ENCODE measurements at places on chromosomes 16 and 17. TPM values are rescaled to one million over a fixed set of nuclear protein-coding genes. Genes with fewer than 3 reads are reported as not detected.

TOM1L1 gene
- total RNA-seq, result not detected

TBC1D3E gene
- total RNA-seq, result not detected

FBXO39 gene
- 1.5 TPM for total RNA-seq

NSF gene
- total RNA-seq, result 52.5 TPM

TBX4 gene
- total RNA-seq, result not detected

SOCS3 gene
- total RNA-seq, result 9.1 TPM

KRTAP9-8 gene
- not detected for total RNA-seq

SP6 gene
- total RNA-seq, result 0.05 TPM

TP53TG3B gene
- total RNA-seq, result not detected

DNA sequence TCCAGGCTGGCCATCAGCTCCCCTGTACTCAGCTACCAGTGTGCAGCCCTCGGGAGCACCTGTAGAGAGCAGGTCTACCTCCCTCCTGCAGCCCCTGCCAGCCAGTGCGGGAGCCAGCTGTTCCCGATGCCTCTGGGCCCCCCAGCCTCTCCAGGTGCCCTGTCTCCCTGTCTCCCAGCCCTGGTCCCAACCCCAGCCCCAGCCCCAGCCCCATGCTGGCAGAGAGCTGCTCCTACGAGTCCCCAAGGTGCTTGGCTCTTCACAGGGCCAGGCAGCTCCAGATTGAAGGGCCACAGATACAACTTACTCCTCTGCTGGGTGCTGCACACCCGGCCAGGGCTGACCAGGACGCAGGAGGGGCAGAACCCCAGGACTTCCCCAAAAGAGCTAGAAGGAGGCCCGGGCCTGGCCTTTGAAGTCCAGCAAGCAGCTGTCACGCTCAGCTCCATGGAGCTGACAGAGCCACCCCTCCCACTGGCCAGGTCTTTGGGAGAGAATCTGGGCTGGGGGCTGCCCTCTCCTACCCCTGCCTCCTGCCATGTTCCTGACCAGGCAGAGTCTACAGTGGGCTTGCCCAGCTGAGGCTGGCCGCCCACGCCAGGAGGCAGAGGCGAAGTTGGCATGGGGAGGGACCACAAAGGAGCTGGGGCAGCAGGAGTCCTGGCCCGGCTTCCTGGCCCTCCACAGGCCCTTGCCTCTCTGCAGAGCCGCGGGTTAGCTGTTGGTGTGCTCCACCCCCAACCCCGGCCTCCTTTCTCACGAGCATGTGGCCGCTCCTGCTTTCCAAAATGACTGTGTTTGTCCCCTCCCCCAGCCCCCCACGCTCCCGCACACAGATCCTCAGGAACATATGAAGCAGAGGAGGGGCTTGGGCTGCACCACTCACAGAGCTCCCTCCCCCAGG, 9.5 kb upstream of the ADAM11 start:
- no peak overlapping the region for H3K27ac ChIP-seq
- no peak for DNase-seq
- peaks cover 5% of the 10 kb centered on the region for H3K4me1 ChIP-seq
- no peak overlapping the region for H3K4me3 ChIP-seq

- no peak for DNase-seq
- peaks cover 30% of the 10 kb centered on the region for H3K4me1 ChIP-seq
- peaks cover 21% of the 10 kb centered on the region for H3K27me3 ChIP-seq
- H3K27ac ChIP-seq, result no peak overlapping the region
- H3K4me3 ChIP-seq, result no peak overlapping the region
Observed at GRCh38 chr16:79621027-79621426, 20.5 kb upstream of the MAF start.

DNA sequence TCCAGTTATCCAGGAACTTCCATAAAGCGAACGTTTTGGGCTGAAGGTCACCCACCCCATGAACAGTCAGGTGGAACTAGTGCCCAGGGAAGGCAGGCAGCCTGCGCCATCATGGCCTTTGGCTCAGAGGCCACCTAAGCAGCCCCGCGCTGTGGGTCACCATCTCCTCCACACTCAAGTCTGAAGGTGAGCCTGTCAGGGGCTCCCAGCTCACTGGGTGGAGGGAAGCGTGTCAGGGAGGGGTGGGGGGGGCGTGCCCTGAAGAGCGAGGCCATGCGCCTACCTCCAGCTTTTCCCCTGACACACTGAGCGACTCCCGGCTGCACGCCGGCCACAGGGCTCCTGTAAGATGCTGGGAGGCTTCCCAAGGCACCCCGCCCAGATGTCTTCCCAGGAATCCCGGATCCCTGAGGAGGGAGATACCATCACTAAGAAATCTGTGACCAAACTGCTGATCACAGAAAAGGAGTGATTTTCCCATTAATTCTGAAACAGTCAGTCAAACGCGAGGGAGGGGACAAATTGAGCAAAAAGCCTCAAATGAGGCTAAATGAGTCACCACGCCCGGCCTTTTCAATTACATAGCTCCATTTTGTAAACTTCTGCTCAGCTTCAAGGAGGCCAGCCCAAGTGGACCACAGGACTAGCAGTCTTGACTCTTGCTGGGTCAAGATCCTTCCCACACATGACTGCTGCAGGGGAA, 26.5 kb upstream of the SLC25A19 start:
- H3K4me1 ChIP-seq, result peaks cover 30% of the 10 kb centered on the region
- no peak overlapping the region for H3K4me3 ChIP-seq
- no peaks in the 10 kb centered on the region for H3K27me3 ChIP-seq
- H3K27ac ChIP-seq, result peak overlapping the region; percentile 61
- peaks cover 22% of the 10 kb centered on the region for H3K36me3 ChIP-seq
- no peak for DNase-seq

DNA sequence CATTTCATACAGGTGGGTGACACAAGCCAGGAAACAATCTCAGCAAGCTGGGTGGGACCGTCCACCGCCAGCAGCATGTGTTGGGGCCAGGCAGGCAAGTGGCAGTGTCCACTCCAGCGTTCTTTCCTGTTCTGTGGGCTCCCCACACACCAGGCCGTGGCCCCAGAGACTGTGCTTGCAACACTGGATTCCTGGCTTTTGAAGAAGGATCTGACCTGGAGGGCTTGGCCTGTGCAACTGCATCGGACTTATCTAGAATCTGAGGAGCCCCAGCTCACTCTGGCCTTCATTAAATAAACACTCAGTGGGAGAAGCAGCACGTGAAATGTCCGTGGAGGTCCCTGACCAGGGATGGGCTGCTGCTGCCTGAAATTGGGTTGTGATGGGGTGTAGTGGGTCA, 3.2 kb downstream of the KSR1 start:
- H3K4me3 ChIP-seq, result no peak overlapping the region
- no peaks in the 10 kb centered on the region for H3K27me3 ChIP-seq
- no peak for DNase-seq
- peaks cover 75% of the 10 kb centered on the region for H3K4me1 ChIP-seq
- no peak overlapping the region for H3K27ac ChIP-seq
- peaks cover 7% of the 10 kb centered on the region for H3K36me3 ChIP-seq

- no peak overlapping the region for H3K4me3 ChIP-seq
- H3K36me3 ChIP-seq, result no peaks in the 10 kb centered on the region
- H3K4me1 ChIP-seq, result peaks cover 47% of the 10 kb centered on the region
- H3K27ac ChIP-seq, result peak overlapping the region; percentile 85
Observed at GRCh38 chr17:63433746-63434591, 12.1 kb downstream of the CYB561 start.

GRCh38 chr16:12513076-12513790, 290.5 kb downstream of the CPPED1 start:
- no peak for DNase-seq
- no peaks in the 10 kb centered on the region for H3K36me3 ChIP-seq
- no peak overlapping the region for H3K27ac ChIP-seq
- no peak overlapping the region for H3K4me3 ChIP-seq
- no peaks in the 10 kb centered on the region for H3K27me3 ChIP-seq

GRCh38 chr16:10619271-10619849, 39.0 kb upstream of the EMP2 start:
- H3K27me3 ChIP-seq, result no peaks in the 10 kb centered on the region
- H3K27ac ChIP-seq, result no peak overlapping the region

DNA sequence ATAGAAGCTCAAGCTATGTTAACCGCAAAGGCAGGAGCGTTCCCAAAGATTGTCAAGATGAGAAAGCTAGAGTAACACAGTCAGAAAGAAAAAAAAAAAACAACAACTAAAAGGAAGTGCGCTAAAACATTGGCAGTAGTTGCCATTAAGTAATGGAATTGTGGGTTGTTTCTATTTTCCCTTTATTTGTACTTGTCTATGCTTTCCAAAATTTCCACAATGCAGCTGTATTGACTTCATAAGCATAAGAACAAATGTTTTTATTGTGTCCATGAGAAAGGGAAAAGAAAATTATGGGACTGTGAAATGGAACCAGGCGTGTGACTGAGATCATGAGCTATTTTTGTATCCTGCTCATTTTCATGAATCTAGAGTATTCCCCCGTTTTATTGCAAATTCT, 153.4 kb downstream of the TMEM114 start:
- DNase-seq, result no peak
- H3K36me3 ChIP-seq, result no peaks in the 10 kb centered on the region
- no peak overlapping the region for H3K4me3 ChIP-seq
- no peaks in the 10 kb centered on the region for H3K27me3 ChIP-seq
- no peak overlapping the region for H3K27ac ChIP-seq

- H3K27ac ChIP-seq, result no peak overlapping the region
- no peak for DNase-seq
- no peak overlapping the region for H3K4me3 ChIP-seq
Observed at GRCh38 chr17:31522284-31522931, 130.9 kb downstream of the RAB11FIP4 start.

GRCh38 chr16:81121474-81121990, 25.3 kb upstream of the GCSH start:
- H3K27me3 ChIP-seq, result peaks cover 5% of the 10 kb centered on the region
- no peak overlapping the region for H3K4me3 ChIP-seq
- no peaks in the 10 kb centered on the region for H3K36me3 ChIP-seq
- DNase-seq, result no peak
- H3K27ac ChIP-seq, result no peak overlapping the region

GRCh38 chr17:48054238-48055185, 6.4 kb downstream of the NFE2L1 start:
- no peak for DNase-seq
- H3K36me3 ChIP-seq, result peaks cover 79% of the 10 kb centered on the region
- no peak overlapping the region for H3K4me3 ChIP-seq
- H3K27me3 ChIP-seq, result no peaks in the 10 kb centered on the region

- no peaks in the 10 kb centered on the region for H3K27me3 ChIP-seq
- H3K36me3 ChIP-seq, result peaks cover 70% of the 10 kb centered on the region
- H3K27ac ChIP-seq, result no peak overlapping the region
- H3K4me1 ChIP-seq, result no peaks in the 10 kb centered on the region
- no peak overlapping the region for H3K4me3 ChIP-seq
Observed at GRCh38 chr17:82943339-82943738, 103.5 kb upstream of the ZNF750 start.

- H3K27me3 ChIP-seq, result peaks cover 5% of the 10 kb centered on the region
- no peak overlapping the region for H3K4me3 ChIP-seq
- DNase-seq, result no peak
- H3K27ac ChIP-seq, result no peak overlapping the region
- H3K36me3 ChIP-seq, result no peaks in the 10 kb centered on the region
Observed at GRCh38 chr17:31803494-31804213, 55.4 kb downstream of the COPRS start.

GRCh38 chr16:88905563-88905962, 39.1 kb upstream of the PABPN1L start:
- H3K4me1 ChIP-seq, result peaks cover 2% of the 10 kb centered on the region
- no peaks in the 10 kb centered on the region for H3K27me3 ChIP-seq
- H3K4me3 ChIP-seq, result no peak overlapping the region
- no peak for DNase-seq

DNA sequence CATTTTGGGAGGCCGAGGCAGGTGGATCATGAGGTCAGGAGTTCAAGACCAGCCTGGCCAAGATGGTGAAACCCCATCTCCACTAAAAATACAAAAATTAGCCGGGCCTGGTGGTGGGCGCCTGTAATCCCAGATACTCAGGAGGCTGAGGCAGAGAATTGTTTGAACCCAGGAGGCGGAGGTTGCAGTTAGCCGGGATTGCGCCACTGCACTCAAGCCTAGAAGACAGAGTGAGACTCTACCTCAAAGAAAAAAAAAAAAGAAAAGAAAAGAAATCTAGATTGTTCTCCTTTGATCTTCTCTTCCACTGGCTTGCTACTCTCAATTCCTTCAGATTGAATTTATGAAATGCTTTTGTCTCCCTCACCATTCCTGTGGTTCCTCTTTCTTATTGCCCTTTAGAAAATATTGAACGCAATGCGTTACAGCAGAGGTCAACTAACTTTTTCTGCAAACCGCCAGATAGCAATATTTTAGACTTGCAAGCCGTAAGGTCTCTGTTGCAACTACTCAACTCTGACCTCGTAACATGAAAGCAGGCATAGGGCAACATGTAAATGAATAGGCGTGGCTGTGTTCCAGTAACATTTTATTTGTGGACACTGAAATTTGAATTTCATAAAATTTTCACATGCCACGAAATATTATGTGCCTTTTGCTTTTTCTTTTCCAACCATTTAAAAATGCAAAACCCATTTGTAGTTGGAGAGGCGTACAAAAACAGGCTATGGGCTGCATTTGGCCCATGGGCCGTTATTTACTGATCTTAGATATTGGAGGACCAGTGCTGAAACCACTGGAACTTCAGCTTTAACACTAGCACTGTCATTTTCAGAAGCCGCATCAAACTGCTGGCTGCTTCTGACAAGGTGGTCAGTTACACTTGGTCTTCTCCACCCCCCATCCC, 24.8 kb downstream of the PITPNC1 start:
- peak overlapping the region; percentile 85 for H3K27ac ChIP-seq
- peak overlapping the region; percentile 59 for H3K4me3 ChIP-seq
- peaks cover 73% of the 10 kb centered on the region for H3K4me1 ChIP-seq
- H3K36me3 ChIP-seq, result peaks cover 32% of the 10 kb centered on the region
- DNase-seq, result no peak
- H3K27me3 ChIP-seq, result no peaks in the 10 kb centered on the region

DNA sequence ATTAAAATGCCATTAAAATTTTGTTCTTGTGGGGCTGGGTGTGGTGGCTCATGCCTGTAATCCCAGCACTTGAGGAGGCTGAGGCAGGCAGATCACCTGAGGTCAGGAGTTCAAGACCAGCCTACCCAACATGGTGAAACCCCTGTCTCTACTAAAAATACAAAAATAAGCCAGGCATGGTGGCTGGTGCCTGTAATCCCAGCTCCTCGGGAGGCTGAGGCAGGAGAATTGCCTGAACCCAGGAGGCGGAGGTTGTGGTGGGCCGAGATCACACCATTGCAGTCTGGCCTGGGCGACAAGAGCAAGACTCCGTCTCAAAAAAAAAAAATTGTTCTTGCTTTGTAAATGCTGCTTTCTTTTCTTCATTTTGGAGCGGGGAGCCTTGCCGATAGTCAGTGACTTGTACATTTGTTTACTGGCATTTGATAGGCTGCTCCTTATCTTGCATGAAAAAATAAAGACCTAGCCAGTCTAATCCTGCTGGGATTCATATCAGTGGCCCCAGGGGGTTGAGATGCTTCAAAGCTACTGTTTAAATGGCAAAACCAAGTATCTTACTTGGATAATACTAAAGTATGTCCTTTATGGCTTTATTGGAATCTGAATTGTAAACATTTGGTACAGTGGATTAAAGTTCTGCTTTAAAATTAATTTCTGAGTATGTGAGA, 3.3 kb upstream of the CLTC start:
- no peak overlapping the region for H3K4me3 ChIP-seq
- no peak overlapping the region for H3K27ac ChIP-seq
- no peaks in the 10 kb centered on the region for H3K27me3 ChIP-seq
- peaks cover 18% of the 10 kb centered on the region for H3K36me3 ChIP-seq
- peaks cover 27% of the 10 kb centered on the region for H3K4me1 ChIP-seq

- H3K36me3 ChIP-seq, result no peaks in the 10 kb centered on the region
- no peak overlapping the region for H3K4me3 ChIP-seq
- peaks cover 26% of the 10 kb centered on the region for H3K27me3 ChIP-seq
- H3K27ac ChIP-seq, result no peak overlapping the region
Observed at GRCh38 chr17:81966343-81967243, 5.6 kb upstream of the NOTUM start.

- H3K27ac ChIP-seq, result peak within 1 kb of the TSS; percentile 98
- peaks cover 10% of the 10 kb centered on the region for H3K36me3 ChIP-seq
- peak within 1 kb of the TSS; percentile 91 for H3K4me3 ChIP-seq
- H3K4me1 ChIP-seq, result peaks cover 24% of the 10 kb centered on the region
- no peaks in the 10 kb centered on the region for H3K27me3 ChIP-seq
Observed at GRCh38 chr16:1492923-1493745, at the start of gene TELO2. TELO2 (plus strand) TSS chr16:1493360; CDS start chr16:1494282, 922 bp downstream.

Measured in activated CD8-positive, alpha-beta T cell treated with anti-CD3 and anti-CD28 coated beads, Interleukin-2, amount 10 ng/mL, durations not matched to agents 7 days and 5 days (primary cell).